ENCODE measurements at places on chromosomes 1 and 21. TPM values are rescaled to one million over a fixed set of nuclear protein-coding genes. Genes with fewer than 3 reads are reported as not detected.
A peak's percentile ranks its signal among the peaks of the same experiment; 100 is the strongest.

Gene DIPK1A
- total RNA-seq: 5.9 TPM

Gene DRAXIN
- 0.29 TPM for total RNA-seq

Gene HSPB7
- total RNA-seq: 10,910 TPM

Gene RHBG
- not detected for total RNA-seq

Gene WNT2B
- 4.0 TPM for total RNA-seq

Gene HTR6
- total RNA-seq: not detected

Gene RNU1-1
- 3,776 TPM for total RNA-seq

Gene ZNF672
- total RNA-seq: 59.1 TPM

Gene NHLH1
- total RNA-seq: 0.18 TPM

Gene WNT4
- total RNA-seq: 0.08 TPM

Gene LCE1F
- not detected for total RNA-seq

- DNase-seq: no peak
These were observed 28.9 kb upstream of the ADAM30 start for GRCh38 chr1:119924948-119925898.

GRCh38 chr1:87683196-87683956 is 354.7 kb downstream of the LMO4 start:
- no peak for DNase-seq

- no peak for DNase-seq
These were observed 32.7 kb downstream of the TUT4 start for GRCh38 chr1:52520148-52520547.

DNA sequence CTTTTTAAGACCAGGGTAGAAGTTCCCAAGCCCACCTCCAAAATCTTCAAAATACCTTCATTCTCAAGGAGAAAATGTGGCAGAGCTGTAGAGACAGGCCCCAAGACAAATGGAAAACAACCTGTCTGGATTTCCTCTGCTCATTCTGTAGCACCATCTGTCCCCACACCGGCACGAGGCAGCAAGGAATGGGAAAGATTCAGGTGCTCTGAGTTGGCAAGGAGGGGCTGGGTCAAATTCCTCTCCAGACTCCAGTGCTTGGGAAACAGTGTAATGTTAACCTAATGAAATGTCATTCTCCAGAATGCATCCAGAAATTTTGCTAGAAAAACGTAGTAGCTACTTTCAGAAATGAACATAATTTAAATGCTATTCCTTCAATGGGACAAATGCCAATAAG is 9.3 kb downstream of the PABPC4 start:
- no peak for DNase-seq

DNA sequence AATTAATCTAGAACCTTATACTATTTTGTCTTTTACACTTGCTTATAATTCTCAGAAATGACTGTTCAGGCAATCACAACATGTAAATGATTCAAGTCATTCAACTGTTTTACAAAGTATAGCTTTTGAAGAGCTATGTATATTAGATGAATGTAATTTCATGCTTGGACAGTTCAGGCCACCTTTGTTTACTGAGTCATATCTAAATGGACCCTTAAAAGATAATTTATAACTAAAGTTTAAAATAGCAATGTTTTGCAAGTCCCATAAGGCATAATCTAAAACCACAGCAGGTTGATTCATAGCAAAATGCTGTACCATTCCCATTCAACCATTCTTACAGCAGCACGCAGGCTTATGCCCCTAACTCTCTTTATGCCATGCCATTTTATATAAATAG is 64.8 kb downstream of the PIK3R3 start:
- DNase-seq: no peak

GRCh38 chr1:178520803-178521202 is 7.9 kb downstream of the TEX35 start:
- no peak for DNase-seq

GRCh38 chr1:184854496-184855140 is 100.0 kb upstream of the EDEM3 start:
- DNase-seq: no peak

DNA sequence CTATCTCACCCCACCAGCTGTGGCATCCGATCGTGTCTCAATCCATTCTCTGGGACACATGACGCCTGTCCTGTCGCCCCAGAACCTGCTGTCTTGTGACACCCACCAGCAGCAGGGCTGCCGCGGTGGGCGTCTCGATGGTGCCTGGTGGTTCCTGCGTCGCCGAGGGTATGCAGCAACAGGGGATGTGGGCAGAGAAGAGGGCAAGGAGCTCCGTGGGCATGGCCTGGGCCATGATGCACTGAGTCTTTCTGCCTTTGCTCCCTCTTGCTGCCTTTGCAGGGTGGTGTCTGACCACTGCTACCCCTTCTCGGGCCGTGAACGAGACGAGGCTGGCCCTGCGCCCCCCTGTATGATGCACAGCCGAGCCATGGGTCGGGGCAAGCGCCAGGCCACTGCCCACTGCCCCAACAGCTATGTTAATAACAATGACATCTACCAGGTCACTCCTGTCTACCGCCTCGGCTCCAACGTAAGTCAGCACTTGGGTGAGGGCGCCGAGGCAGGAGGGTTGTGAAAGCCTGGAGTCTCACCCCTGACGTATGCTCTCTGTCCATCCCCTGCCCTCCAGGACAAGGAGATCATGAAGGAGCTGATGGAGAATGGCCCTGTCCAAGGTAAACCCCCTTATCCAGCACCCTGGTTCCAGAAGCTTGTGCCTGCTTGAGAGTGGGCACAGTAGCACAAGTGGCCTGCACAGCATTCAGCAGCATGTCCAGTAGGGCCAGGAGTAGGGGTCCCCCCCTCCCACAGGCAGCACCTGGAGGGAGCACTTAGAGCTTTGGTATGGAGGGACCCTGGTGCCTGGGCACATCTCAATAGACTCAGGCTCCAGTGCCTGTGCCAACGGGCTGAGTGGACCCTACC is 8.8 kb downstream of the TINAGL1 start:
- no peak for DNase-seq

- DNase-seq: no peak
These were observed 38.5 kb downstream of the MSTO1 start for GRCh38 chr1:155648207-155649147.

- DNase-seq: no peak
These were observed 149.5 kb upstream of the HMGB4 start for GRCh38 chr1:33714421-33714820.

- DNase-seq: no peak
These were observed 673.0 kb downstream of the USP25 start for GRCh38 chr21:16402752-16403151.

- no peak for DNase-seq
These were observed 2.8 kb downstream of the HES4 start for GRCh38 chr1:996851-997712.

GRCh38 chr1:38270849-38271633 is 224.4 kb upstream of the POU3F1 start:
- no peak for DNase-seq

GRCh38 chr1:155113450-155113980 is 14.2 kb upstream of the EFNA1 start:
- DNase-seq: no peak

GRCh38 chr1:198153103-198153502 is 3.7 kb upstream of the NEK7 start:
- peak; percentile 67 for DNase-seq

DNA sequence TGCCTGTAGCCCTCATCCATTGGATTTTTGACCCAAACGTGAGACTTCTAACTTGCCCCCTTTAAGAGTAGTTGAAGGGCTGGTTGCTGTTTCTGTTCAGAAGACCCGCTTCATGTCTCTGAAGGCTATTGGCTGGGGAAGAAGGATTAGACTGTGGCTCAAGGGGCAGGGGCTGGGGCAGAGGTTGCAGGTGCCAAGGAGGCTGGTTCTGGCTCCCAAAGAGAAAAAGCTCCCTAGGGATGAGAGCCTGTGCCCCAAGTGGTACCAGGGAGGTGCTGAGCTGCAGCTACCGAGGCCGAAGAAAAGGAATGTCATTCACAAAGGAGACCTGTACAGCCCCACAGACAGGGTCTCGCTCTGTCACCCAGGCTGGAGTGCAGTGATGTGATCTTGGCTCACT is 5.8 kb downstream of the WNT3A start:
- no peak for DNase-seq

GRCh38 chr1:207279652-207280051 is 41.8 kb upstream of the CD55 start:
- no peak for DNase-seq

- no peak for DNase-seq
These were observed 10.1 kb upstream of the SERBP1 start for GRCh38 chr1:67440339-67440738.

- no peak for DNase-seq
These were observed 291.0 kb downstream of the CHRM3 start for GRCh38 chr1:239677362-239677761.

GRCh38 chr1:214853340-214853739 is 229.2 kb upstream of the KCNK2 start:
- DNase-seq: no peak

GRCh38 chr21:33939226-33939625 is 23.6 kb upstream of the ATP5PO start:
- DNase-seq: no peak

DNA sequence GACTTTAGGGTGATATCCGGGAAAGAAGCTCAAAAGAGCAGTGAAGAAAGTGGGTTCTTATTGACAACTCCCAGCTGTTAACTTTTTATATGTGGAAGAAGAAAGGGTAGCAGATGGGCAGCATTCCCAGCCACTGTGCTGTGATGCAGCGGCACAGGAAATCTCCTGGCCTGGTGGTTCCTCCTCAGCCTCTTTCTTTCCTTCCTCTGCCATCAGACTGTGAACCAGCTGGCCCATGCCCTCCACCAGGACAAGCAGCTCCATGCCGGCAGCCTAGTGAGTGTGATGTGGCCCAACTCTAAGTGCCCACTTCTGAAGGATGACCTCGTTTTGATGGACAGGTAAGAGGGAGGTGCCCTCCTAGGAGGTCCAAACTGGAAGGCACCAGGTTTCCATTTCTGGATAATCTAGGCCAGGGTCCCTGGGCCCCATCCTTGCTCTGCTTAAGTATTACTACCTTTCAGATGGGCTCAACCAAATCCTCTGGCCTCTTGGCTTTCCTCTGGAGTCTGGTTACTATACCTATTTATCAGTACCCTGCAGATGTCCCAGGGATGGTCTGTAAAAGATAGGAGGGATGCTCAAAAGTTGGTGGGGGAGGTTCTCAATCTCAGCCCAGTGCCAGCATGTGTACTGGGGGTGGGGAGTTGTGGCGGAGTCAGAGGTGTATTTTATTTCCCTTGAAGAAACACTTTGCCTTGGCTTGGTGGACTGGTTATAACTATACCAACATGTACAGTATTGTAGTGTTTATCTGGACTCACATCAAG is 17.0 kb downstream of the MFN2 start:
- DNase-seq: no peak

- no peak for DNase-seq
These were observed 11.2 kb downstream of the FNBP1L start for GRCh38 chr1:93459126-93459525.

DNA sequence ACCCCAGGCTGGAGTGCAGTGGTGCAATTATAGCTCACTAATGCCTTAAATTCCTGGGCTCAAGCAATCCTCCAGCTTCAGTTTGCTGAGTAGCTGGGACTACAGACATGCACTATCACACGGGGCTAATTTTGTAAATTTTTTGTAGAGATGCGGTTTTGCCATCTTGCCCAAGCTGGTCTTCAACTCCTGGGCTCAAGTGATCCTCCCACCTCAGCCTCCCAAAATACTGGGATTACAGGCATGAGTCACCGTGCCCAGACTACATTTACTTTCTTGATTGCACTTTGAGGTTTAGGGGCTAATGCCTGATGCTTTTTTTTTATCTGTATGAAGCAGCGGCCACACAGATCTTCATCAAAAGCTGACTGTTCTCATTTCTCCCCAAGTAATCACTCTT is 124.6 kb downstream of the KIF26B start:
- DNase-seq: no peak

DNA sequence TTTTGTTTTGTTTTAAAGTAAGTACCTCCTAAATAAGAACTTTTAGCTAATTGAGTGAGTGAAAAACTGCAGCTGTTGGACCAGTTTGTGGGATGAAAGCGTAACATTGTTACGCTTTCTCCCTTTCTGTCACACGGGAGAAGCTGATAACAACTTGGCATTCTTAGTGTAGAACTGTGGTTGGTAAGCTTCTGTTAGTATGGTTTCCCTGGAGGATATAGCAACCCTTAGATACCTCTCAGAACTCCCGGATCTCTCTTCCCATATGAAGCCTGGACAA is 98.2 kb downstream of the CACHD1 start:
- DNase-seq: no peak

DNA sequence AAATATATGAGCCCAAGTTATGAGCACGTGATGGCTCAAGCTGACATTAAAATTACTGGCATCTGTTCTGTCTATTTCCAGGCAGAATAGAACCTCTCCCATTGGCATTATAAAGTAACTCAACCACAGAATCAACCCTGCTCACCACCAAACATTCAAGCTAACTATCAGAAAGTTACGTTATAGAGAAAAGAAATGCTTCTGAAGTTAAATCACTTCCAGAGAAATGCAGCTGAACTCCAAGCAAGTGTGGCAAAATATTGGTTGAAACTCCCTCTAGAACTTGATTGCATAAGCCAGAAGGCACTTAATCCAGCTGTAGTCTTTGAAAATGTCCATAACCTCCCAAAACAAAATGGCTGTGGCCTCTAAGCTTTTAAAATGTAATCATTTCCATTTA is 36.2 kb upstream of the UBE2U start:
- no peak for DNase-seq

DNA sequence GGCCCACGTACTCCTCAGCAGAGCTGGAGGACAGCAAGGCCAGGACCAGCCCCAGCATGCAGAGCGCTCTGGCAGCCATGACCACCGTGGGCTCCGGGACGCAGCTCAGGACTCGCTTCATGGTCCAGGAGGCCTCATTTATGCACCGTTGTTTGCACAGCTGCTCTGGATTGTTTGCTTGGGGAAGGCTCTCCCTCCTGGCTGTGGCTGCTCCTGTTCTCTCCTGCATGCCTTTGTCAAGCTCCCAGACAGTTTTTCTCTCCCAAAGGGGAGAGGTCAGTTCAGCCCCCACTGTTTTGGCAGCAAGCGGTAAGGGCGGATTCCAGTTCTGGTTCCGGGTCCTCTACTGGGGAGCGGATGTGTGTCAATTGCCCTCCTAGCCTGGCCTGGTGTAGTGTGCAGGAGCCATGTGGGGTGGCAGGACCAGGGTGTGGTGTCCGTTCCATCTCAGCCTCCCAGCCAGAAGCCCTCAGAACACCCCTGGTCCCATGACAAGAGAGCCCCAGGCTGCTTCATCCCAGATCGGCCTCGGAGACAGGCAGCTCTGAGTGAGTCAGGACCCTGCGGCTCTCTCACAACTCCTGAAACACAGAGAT is at the start of gene TFF3:
Gene TFF3, minus strand, starts transcription at position 114 of the 596 bp plus-strand sequence. Its CDS starts 35 bp downstream, at position 79.
- DNase-seq: no peak

GRCh38 chr1:161914595-161914994 is 109.1 kb downstream of the OLFML2B start:
- DNase-seq: no peak

GRCh38 chr1:15966081-15966955 is 9.6 kb downstream of the ZBTB17 start:
- DNase-seq: no peak

Measured in heart left ventricle (tissue), 16 donors.